Activated CD8-positive, alpha-beta memory T cell treated with anti-CD3 and anti-CD28 coated beads for 4 hours (primary cell): ENCODE measurements at places on chromosomes 3 and 15.

GRCh38 chr3:32249184-32249782 lies 10.8 kb downstream of the CMTM8 start:
- DNase-seq, result no peak

- no peak for DNase-seq
Observed at GRCh38 chr3:87324609-87325008, 48.2 kb upstream of the POU1F1 start.

- no peak for DNase-seq
Observed at GRCh38 chr15:42593143-42593542, 17.7 kb downstream of the STARD9 start.

- DNase-seq, result no peak
Observed at GRCh38 chr15:38702178-38702912, 137.7 kb upstream of the RASGRP1 start.

GRCh38 chr3:108970561-108970960 lies 16.9 kb upstream of the GUCA1C start:
- DNase-seq, result no peak
